ENCODE measurements at places on chromosomes 16 and 17.
A peak's percentile ranks its signal among the peaks of the same experiment; 100 is the strongest.

GRCh38 chr17:7250695-7251627 lies 573 bp downstream of the CTDNEP1 start:
- peaks cover 41% of the 10 kb centered on the region for H3K4me1 ChIP-seq
- H3K36me3 ChIP-seq, result peaks cover 18% of the 10 kb centered on the region
- DNase-seq, result no peak
- peak overlapping the region; percentile 96 for H3K27ac ChIP-seq

GRCh38 chr17:16066125-16066524 lies 66.5 kb downstream of the TTC19 start:
- no peak overlapping the region for H3K27ac ChIP-seq
- H3K4me3 ChIP-seq, result no peak overlapping the region
- no peak for DNase-seq
- no peaks in the 10 kb centered on the region for H3K27me3 ChIP-seq
- no peaks in the 10 kb centered on the region for H3K4me1 ChIP-seq

DNA sequence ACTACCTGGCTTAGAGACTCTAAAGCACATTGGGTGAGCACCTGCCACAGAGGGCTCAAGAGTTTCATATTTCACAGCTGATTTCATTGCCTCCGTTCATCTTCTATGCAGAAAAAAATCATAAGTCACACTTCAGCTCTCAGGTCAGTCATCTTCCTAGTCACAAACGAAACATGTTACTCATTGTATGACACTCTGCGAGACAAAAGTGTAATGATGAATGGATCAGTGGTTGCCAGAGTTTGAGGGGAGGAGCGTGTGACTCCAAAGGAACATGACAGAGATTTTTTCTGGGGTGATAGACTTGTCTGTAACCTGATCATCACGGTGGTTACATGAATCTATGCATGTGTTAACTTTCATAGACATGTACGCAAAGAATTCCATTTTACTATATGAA lies 195.2 kb upstream of the CNTNAP4 start:
- peaks cover 2% of the 10 kb centered on the region for H3K27me3 ChIP-seq
- H3K27ac ChIP-seq, result no peak overlapping the region
- no peak overlapping the region for H3K4me3 ChIP-seq
- no peaks in the 10 kb centered on the region for H3K36me3 ChIP-seq
- no peak for DNase-seq

DNA sequence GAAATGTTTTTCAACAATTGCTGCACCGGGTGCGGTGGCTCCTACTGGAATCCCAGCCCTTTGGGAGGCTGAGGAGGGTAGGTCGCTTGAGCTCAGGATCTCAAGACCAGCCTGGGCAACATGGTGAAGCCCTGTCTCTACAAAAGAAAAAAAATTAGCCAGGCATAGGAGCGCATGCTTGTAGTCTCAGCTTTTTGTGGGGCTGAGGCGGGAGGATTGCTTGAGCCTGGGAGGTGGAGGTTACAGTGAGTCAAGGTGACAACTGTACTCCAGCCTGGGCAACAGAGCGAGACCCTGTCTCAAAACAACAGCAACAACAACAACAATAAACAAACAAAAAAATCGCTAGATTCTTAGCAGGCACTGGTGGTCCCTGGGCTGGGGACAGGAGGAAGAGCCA lies 28.5 kb downstream of the IL21R start:
- peaks cover 8% of the 10 kb centered on the region for H3K4me1 ChIP-seq
- H3K4me3 ChIP-seq, result no peak overlapping the region
- no peaks in the 10 kb centered on the region for H3K36me3 ChIP-seq
- no peaks in the 10 kb centered on the region for H3K27me3 ChIP-seq
- no peak for DNase-seq

GRCh38 chr16:10728003-10728887 lies 15.4 kb upstream of the NUBP1 start:
- no peaks in the 10 kb centered on the region for H3K27me3 ChIP-seq
- H3K4me3 ChIP-seq, result no peak overlapping the region
- no peaks in the 10 kb centered on the region for H3K4me1 ChIP-seq
- H3K36me3 ChIP-seq, result peaks cover under 1% of the 10 kb centered on the region
- DNase-seq, result no peak

DNA sequence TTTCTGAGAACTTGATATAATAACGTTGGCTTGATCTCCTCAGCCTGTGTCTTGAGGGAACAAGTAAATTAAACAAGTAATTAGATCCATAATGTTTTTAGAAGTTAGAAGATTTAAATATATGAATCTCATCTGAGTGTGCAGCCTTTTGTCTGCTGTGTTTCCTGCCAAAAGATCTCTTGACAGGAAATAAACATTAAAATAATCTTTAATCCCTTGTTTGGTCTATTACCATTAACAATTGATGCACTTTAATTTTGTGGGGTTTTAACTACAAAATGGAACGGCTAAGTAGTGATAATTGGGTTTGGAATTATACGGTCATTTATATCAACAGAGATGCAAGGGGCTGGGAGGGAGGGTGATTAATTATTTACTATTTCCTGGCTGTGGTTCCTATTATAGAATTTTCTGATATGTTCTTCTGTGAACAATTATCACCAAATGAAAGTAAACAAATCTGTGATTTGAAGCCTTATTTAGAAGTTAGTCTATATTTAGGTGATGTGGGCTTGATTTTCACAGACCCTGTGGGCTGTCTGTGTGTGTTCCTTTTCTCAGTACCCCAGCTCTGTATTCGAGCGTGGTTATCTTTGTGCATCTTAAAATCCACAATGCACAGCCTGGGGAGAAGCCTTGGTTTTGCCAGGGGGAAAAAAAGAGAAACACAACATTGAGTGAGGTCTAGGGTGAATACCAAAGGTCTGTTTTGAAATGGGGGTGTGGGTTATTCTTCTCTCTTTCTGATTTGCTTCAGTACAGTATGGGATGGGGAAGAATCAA lies 556.1 kb downstream of the WWOX start:
- no peaks in the 10 kb centered on the region for H3K36me3 ChIP-seq
- no peaks in the 10 kb centered on the region for H3K27me3 ChIP-seq
- peaks cover 13% of the 10 kb centered on the region for H3K4me1 ChIP-seq
- H3K4me3 ChIP-seq, result no peak overlapping the region
- DNase-seq, result no peak

- no peaks in the 10 kb centered on the region for H3K4me1 ChIP-seq
- no peak overlapping the region for H3K27ac ChIP-seq
- DNase-seq, result peak; percentile 26
- H3K36me3 ChIP-seq, result no peaks in the 10 kb centered on the region
These were observed 41.5 kb upstream of the CDH5 start for GRCh38 chr16:66324815-66325515.

DNA sequence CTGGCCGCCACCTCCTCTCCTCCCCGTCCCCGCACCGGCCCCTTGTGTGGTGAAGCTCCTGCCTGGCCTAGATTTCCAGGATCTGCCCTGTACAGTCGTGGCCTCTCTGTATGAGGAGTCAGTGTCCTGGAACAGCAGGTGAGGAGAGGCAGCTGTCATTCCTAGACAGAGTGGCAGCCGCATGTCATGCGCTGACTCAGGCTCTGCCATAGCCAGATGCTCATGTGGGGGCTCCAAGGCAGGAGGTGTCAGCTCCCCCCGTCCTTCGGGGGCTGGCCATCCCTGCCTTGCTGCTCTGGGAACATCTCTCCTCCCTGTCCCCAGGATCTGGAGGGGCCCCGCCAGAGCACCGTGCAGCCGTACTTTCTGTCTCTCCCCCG lies 60.4 kb downstream of the BAIAP2 start:
- no peaks in the 10 kb centered on the region for H3K27me3 ChIP-seq
- peak overlapping the region; percentile 99 for H3K27ac ChIP-seq
- peak overlapping the region; percentile 77 for H3K4me3 ChIP-seq
- no peaks in the 10 kb centered on the region for H3K36me3 ChIP-seq
- DNase-seq, result peak; percentile 39
- peaks cover 48% of the 10 kb centered on the region for H3K4me1 ChIP-seq

DNA sequence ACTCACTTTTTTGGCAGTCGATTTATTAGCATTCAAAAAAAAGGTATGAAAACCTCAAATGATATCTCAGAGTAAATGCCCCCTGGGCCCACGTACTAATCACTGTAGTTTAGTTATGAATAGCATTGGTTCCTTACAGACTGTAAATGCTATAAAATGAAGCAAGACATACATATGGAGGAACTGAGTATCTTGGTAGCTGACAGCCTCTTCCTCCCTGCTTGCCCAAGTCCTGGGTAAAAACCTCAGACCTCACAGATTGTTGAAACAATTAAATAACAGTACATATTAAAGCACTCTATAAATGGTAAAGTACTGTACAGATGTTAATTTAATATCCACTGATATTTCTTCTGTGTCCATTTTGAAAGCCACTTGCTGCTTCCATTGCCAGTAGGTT lies 33.2 kb upstream of the ABCC11 start:
- H3K36me3 ChIP-seq, result peaks cover 18% of the 10 kb centered on the region
- no peak overlapping the region for H3K4me3 ChIP-seq
- H3K4me1 ChIP-seq, result peaks cover 3% of the 10 kb centered on the region
- H3K27ac ChIP-seq, result no peak overlapping the region

GRCh38 chr17:13152501-13152900 lies 134.7 kb upstream of the ELAC2 start:
- peaks cover 6% of the 10 kb centered on the region for H3K36me3 ChIP-seq
- peaks cover 8% of the 10 kb centered on the region for H3K4me1 ChIP-seq
- H3K27ac ChIP-seq, result peak overlapping the region; percentile 52

GRCh38 chr16:66741169-66741900 lies 10.1 kb downstream of the DYNC1LI2 start:
- DNase-seq, result peak; percentile 50
- peak overlapping the region; percentile 87 for H3K27ac ChIP-seq
- peaks cover 31% of the 10 kb centered on the region for H3K4me1 ChIP-seq
- no peaks in the 10 kb centered on the region for H3K27me3 ChIP-seq
- peaks cover 11% of the 10 kb centered on the region for H3K36me3 ChIP-seq

- H3K36me3 ChIP-seq, result peaks cover 51% of the 10 kb centered on the region
- H3K4me3 ChIP-seq, result no peak overlapping the region
- H3K4me1 ChIP-seq, result peaks cover 41% of the 10 kb centered on the region
- no peak for DNase-seq
These were observed 135.6 kb downstream of the MSI2 start for GRCh38 chr17:57391857-57392471.

DNA sequence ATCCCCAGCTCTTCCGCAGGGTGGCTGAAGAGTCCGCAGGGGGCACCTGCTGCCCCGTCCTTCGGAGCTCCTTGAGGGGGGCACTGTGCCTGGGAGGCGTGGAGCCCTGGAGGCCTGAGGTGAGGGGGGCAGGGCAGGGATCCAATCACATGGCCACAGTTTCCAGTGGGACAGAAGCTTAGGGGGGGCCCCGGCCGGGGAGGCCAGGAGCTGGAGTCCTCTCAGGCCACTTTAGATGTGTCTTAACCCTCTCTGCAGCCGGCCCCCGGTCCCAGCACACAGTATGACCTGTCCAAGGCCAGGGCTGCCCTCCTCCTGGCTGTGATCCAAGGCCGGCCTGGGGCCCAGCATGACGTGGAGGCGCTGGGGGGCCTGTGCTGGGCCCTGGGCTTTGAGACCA lies 10.8 kb downstream of the ZNF213 start:
- no peak overlapping the region for H3K27ac ChIP-seq
- DNase-seq, result no peak
- H3K4me3 ChIP-seq, result no peak overlapping the region
- H3K4me1 ChIP-seq, result peaks cover 8% of the 10 kb centered on the region
- H3K27me3 ChIP-seq, result peaks cover 16% of the 10 kb centered on the region

- no peak overlapping the region for H3K27ac ChIP-seq
- no peaks in the 10 kb centered on the region for H3K4me1 ChIP-seq
- DNase-seq, result no peak
- H3K4me3 ChIP-seq, result peak overlapping the region; percentile 5
- H3K27me3 ChIP-seq, result peaks cover 11% of the 10 kb centered on the region
- H3K36me3 ChIP-seq, result no peaks in the 10 kb centered on the region
These were observed 12.5 kb upstream of the EPOP start for GRCh38 chr17:38687286-38687685.

- H3K27me3 ChIP-seq, result peaks cover 92% of the 10 kb centered on the region
- H3K27ac ChIP-seq, result no peak overlapping the region
- H3K4me1 ChIP-seq, result peaks cover 8% of the 10 kb centered on the region
These were observed 533 bp downstream of the SLC6A4 start for GRCh38 chr17:30234964-30235363.

DNA sequence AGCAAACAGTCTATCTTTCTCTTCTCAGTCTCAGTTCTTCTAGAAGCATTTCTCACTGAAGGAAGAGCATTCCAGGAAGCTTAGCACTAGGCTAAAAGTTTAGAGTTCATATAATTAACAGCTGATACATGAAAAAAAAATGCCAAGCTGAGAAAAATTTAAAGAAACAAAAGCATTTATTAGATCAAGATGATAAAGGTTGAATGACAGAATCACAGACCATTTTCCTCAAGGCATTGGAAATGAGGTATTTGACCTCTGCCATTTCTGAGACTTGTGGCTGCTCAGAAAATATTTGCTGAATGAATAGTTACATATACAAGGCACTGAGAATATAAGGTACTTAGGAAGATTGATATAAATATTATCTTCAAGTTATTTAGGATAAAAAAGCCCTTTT lies 901.6 kb upstream of the GOT2 start:
- H3K36me3 ChIP-seq, result no peaks in the 10 kb centered on the region
- no peak overlapping the region for H3K4me3 ChIP-seq
- H3K27ac ChIP-seq, result no peak overlapping the region
- H3K27me3 ChIP-seq, result no peaks in the 10 kb centered on the region
- H3K4me1 ChIP-seq, result peaks cover 26% of the 10 kb centered on the region
- no peak for DNase-seq

DNA sequence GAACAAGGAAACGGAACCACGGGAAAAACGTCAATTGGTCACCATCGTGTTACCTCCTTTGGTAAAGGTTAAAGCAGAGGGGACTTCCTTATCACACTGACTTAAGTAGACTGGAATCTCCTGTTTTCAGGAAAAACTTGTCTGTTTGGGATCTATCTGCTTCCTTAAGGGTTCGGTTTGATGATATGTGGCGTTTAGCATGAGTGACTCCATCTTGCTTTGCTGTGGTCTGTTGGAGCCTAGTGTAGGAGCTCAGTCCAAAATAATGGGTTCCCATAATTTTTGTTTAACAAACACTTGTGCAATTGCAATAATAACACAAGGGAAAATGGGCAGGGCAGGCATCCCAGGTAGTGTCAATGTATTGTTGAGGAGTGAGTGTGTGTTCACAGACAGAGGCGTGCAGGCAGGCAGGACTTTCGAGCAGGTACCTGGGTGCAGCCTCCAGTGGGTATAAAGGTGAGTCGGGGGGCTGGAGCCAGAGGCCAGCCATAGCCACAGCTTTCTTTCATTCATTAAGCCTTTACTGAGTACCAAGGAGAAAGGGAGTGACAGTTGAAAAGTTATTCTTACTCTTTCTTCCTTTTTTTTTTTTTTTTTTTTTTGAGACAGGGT lies 4.3 kb upstream of the ENGASE start:
- H3K4me3 ChIP-seq, result no peak overlapping the region
- DNase-seq, result no peak
- H3K27me3 ChIP-seq, result peaks cover 7% of the 10 kb centered on the region
- no peak overlapping the region for H3K27ac ChIP-seq

GRCh38 chr17:47076171-47076570 lies 97.1 kb upstream of the RPRML start:
- H3K4me3 ChIP-seq, result no peak overlapping the region
- H3K36me3 ChIP-seq, result no peaks in the 10 kb centered on the region
- H3K27me3 ChIP-seq, result no peaks in the 10 kb centered on the region
- no peak overlapping the region for H3K27ac ChIP-seq
- peaks cover 7% of the 10 kb centered on the region for H3K4me1 ChIP-seq

DNA sequence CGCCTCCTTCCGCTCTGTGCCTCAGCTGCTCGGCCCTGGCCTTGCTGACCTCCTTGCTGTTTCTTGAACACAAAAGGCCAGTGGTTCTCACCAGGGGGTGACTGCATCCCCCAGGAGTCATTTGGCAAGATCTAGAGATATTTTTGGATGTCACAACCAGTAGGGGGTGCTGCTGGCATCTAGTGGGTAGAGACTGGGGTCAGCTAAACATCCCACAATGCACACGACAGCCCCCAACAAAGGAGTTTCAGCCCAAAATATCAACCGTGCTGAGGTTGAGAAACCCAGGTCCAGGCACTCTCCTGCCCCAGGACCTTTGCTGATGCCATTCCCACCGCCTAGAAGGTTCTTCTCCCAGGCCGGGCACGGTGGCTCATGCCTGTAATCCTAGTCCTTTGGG lies 39.7 kb downstream of the ABCC6 start:
- H3K27me3 ChIP-seq, result no peaks in the 10 kb centered on the region
- H3K4me3 ChIP-seq, result no peak overlapping the region
- no peaks in the 10 kb centered on the region for H3K36me3 ChIP-seq
- H3K4me1 ChIP-seq, result peaks cover 10% of the 10 kb centered on the region
- H3K27ac ChIP-seq, result no peak overlapping the region
